ENCODE measurements at places on chromosomes 3 and 15.

DNA sequence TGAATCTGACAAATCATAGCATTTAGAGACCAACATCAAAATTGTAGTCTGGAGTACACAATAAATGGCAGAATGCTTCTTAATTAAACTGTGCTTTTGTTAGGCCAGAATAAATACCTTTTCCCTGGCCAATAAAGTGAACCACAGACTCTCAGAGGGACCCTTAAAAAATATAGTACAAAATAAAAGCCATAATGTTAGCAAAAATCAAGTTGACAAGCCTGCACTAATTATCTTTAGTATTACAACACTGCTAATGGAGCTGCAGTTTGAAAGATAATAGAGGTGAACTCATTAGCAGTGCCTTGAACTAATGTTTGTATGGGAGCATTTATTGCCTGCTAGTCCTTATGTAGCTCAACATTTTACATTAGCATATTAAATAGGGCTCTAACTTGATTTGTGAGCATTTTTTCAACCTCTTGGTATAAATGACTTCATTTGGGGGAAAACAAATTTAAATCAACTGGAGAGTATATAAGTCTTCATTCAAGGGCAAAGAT is 801.3 kb downstream of the EPHA3 start:
- no peak for DNase-seq

- DNase-seq = no peak
Observed at GRCh38 chr3:193773266-193774220, 180.5 kb downstream of the OPA1 start.

- DNase-seq = no peak
Observed at GRCh38 chr3:10533737-10534023, 28.3 kb upstream of the ATP2B2 start.

DNA sequence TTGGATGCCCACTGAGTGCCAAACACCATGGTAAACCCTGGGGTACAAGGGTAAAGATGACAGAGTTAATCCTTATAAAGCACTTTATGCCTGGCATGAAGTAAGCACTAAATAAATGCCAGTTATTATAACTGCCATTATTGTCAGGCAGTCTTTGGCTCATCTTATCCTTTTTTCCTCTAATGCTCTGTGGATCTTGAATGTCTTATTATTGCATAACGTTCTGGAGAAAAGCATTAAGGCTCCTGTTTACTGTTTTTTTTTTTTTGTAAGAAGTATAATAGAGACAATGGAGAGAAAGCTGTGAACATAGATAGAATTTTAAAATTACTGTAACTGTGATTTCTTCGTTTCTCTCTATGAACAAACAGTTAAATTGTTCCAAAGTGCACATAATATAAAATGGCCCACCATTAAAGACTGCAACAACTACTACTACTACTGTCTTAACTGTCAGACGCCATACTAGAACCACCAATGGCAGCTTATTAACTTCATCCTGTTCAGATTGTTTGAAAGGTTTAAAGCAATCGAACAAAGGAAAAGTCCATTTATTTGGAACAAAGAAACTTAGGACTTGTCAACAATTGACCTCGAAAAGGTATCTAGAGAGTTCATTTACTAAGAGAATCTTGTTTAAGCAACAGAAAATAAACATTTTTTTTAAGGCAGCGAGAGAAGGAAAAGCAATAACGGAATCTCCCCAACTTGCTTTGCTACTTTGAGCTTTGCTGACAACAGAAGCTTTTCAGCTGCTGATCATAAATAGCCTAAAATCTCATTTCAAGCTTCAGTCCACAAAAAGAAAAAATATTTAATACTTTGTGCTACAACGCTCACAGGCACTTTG is 520.7 kb downstream of the ROBO1 start:
- DNase-seq = no peak

DNA sequence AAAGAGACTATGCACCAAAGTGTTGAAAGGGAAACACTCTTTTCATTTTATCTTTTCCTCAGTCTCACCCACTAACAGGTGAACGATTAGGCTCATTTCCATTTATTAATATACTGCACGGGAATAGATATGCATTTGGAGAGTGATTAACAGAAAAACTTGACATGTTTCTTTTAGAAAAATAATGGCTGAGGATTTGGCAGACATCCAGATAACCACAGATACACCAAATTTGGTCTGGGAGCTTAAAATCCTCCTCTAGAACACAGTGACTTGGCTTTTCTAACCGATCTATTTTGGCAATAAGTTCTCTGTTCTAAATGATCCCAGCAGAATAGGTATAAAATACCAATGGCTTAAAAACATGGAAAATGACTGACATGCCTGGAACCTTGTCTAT is 459.3 kb upstream of the SGO1 start:
- DNase-seq = no peak

DNA sequence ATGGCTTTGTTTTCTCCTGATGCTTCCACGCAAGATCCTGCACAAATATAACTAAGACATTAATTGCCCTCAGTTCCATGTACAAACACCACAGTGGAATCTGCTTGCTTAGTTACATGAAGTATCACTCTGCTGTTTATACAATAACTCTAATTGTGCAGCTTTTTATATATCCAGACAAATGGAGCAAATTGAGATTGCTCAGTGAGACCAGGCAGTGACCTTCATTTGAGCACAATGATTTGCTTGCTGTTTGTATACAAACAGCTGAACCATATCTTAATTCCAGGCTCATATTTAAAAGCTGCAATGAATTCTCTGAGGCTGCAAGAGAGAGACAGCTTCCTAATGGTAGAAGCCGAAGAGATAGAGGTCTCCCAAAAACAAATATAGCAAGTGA is 243.7 kb downstream of the CADPS start:
- no peak for DNase-seq
